Effector memory CD8-positive, alpha-beta T cell (primary cell): ENCODE measurements at places on chromosomes 3 and 15.

- H3K4me1 ChIP-seq, result no peaks in the 10 kb centered on the region
- no peak overlapping the region for H3K4me3 ChIP-seq
- DNase-seq, result no peak
- H3K27me3 ChIP-seq, result no peaks in the 10 kb centered on the region
- H3K27ac ChIP-seq, result no peak overlapping the region
- H3K36me3 ChIP-seq, result peaks cover 1% of the 10 kb centered on the region
Observed at GRCh38 chr15:82880704-82881103, 71.3 kb downstream of the WHAMM start.

- H3K4me1 ChIP-seq, result peaks cover 1% of the 10 kb centered on the region
- no peak overlapping the region for H3K27ac ChIP-seq
- no peak for DNase-seq
- H3K27me3 ChIP-seq, result peaks cover 14% of the 10 kb centered on the region
- H3K36me3 ChIP-seq, result peaks cover 3% of the 10 kb centered on the region
- no peak overlapping the region for H3K4me3 ChIP-seq
Observed at GRCh38 chr3:52792961-52793695, 1.5 kb upstream of the ITIH3 start.

DNA sequence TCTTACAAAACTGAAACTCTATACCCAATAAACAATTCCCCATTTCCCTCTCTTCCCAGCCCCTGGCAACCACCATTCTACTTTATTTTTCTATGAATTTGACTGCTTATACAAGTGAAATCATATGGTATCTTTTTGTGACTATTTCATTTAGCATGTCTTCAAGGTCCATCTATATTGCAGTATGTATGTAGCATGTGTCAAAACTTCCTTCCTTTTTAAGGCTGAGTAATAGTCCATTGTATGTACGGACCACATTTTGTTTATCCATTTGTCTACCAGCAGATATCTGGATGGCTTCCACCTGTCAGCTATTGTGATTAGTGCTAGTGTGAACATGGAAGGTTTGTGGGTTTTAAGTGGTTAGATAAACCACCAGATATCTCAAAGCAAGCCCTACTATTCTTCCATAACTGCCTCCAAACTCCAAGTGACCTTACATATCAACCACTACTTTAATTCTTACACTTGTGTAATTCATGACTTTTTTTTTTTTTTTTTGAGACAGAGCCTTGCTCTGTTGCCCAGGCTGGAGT lies 134.7 kb downstream of the TMCC1 start:
- H3K4me1 ChIP-seq, result peaks cover 5% of the 10 kb centered on the region
- H3K36me3 ChIP-seq, result no peaks in the 10 kb centered on the region
- no peak overlapping the region for H3K4me3 ChIP-seq
- no peaks in the 10 kb centered on the region for H3K27me3 ChIP-seq
- no peak for DNase-seq

DNA sequence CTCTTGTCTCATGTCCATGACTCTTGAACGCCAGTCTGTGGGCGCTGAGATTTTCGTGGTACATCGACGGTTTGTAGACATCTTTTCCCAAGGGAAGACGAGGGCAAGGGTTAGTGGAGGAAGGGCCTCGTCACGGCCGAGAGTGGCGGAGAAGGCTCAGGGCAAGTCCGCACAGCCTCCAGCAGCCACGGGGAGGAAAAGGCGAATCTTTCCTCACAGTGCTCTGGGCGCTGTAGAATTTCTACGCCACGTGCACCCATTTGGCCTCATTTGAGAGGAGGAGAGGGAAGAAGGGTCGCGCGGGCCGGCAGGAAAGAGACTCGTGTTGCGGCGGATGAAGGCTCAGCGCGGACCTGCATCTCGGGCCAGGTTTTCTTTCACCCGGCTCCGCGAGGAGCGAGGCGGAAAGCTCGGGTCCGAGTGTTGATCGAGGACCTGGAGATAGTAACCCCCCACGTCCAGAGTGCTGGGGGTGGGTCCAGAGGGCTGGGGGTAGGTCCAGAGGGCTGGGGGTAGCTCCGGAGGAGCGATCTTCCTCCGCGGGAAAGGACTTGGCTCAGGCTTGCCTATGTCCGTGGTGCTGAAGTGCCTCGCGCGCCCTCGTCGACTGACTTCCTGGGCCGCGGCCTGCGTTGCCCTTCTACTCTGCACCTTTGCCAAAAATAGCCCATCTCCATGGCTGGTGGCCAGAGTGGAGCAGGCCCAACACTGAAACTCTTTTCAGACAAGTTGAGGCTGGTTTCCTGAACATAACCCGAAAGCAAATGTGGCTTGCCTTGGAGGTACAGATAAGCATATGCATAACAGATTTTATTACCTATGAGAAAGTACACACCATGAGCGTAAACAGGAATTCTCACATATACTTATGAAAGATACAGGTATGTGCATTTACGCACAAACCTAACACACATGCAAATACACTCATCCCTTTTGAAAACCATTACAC lies 1.1 kb downstream of the SLC35G2 start:
- DNase-seq, result peak; percentile 2
- peaks cover 18% of the 10 kb centered on the region for H3K27me3 ChIP-seq
- peaks cover 18% of the 10 kb centered on the region for H3K4me1 ChIP-seq
- H3K27ac ChIP-seq, result peak overlapping the region; percentile 59
- H3K36me3 ChIP-seq, result no peaks in the 10 kb centered on the region

DNA sequence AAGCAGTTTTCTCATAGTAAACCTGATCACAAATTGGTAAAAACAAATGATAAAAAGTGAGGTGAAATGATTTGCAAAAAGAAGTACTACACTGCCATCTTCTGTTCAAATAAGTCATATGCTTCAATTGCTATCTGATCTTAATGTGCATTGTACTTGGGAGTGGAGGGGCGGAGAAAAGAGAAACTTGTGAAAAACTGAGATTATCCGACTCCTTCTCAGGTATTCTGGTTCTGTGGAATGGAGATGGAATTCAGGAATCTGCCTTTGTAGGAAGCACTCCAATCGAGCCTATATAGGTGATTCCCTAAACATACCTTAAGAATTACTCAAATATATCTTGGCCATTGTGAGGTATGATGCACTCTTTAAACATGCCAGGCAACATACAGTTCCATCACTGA lies 180.6 kb downstream of the CHL1 start:
- H3K4me3 ChIP-seq, result no peak overlapping the region
- no peak for DNase-seq
- no peaks in the 10 kb centered on the region for H3K36me3 ChIP-seq
- H3K4me1 ChIP-seq, result no peaks in the 10 kb centered on the region
- no peak overlapping the region for H3K27ac ChIP-seq
- H3K27me3 ChIP-seq, result no peaks in the 10 kb centered on the region

DNA sequence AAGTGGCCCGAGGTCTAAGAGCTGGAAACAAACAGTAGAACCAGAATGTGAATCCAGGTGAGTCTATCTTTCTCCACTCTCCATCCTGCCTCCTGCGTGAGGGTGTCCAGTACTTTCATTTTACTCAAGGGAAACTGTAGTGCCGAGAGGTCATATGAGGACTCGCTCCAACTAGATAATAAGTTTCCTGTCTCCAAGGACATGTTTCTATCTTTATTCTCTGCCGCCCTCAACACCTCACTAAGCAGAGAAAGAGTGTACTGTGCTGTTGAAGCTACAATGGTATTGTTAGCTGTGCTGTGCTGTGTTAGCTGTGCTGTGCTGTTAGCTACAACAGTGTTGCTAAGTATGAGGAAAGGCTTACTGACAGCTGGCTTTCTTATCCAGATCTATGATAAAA lies 137.9 kb upstream of the COL8A1 start:
- no peaks in the 10 kb centered on the region for H3K4me1 ChIP-seq
- no peak overlapping the region for H3K4me3 ChIP-seq
- H3K36me3 ChIP-seq, result no peaks in the 10 kb centered on the region
- no peak overlapping the region for H3K27ac ChIP-seq
- no peaks in the 10 kb centered on the region for H3K27me3 ChIP-seq

DNA sequence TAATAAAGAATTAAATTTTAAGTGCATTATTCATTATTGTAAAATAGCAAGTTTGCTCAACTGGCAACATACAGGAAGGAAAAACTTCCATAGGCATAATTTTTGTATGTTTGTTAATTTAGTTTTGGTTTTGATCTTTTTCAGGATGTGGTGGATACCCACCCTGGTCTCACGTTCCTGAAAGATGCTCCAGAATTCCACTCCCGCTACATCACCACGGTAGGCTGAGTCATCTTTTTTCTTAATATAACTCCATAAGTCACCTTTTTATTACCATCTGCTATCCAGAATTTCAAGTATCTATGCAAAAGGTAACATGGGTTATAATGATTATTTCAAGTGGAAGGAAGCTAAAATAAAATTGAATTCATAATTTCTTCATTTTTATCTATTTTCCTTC lies 104.8 kb downstream of the PPP2R3A start:
- no peak for DNase-seq
- H3K4me3 ChIP-seq, result no peak overlapping the region
- peaks cover 4% of the 10 kb centered on the region for H3K4me1 ChIP-seq
- no peaks in the 10 kb centered on the region for H3K27me3 ChIP-seq
- no peak overlapping the region for H3K27ac ChIP-seq
- no peaks in the 10 kb centered on the region for H3K36me3 ChIP-seq

GRCh38 chr15:29601811-29602210 lies 220.5 kb downstream of the TJP1 start:
- no peaks in the 10 kb centered on the region for H3K36me3 ChIP-seq
- no peak overlapping the region for H3K27ac ChIP-seq
- no peaks in the 10 kb centered on the region for H3K4me1 ChIP-seq
- DNase-seq, result no peak
- no peak overlapping the region for H3K4me3 ChIP-seq

DNA sequence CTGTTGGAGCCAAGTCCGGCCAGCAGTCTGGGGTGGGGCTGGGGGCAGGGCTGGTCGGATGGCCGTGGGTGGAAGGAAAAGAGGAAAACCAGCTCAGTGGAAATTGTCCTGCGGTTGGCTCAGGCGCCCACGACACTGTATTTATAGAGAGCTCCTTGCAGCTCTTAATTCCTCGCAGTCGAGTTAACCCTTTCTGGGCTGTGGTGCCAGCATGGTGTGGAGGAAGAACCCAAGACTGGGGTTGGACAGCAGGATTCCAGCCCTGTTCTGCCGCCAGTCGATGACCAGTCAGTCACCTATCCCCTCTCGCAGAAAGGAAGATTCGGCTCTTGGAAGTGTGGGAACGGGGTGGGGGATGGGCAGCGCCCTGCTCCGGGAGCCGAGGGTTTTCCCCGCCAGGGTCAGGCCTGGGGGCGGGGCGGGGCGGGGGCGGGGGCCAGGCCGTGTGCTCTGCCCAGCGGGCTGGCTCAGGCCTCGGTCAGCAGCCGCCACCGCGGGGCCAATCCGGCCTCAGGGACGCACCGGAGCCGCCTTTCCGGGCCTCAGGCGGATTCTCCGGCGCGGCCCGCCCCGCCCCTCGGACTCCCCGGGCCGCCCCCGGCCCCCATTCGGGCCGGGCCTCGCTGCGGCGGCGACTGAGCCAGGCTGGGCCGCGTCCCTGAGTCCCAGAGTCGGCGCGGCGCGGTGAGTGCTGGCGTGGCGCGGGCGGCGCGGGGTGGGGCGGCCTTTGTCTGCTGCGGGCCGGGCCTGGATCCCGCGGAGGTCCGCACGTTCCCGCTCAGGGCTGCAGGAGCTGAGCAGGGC lies at the start of gene CD276:
Gene CD276 (plus strand): TSS at position 607 of the 804 bp plus-strand sequence. CDS start 15,257 bp downstream, outside the sequence.
- no peak for DNase-seq
- no peak within 1 kb of the TSS for H3K27ac ChIP-seq
- H3K27me3 ChIP-seq, result peaks cover 52% of the 10 kb centered on the region
- peak within 1 kb of the TSS; percentile 74 for H3K4me3 ChIP-seq
- peaks cover 3% of the 10 kb centered on the region for H3K36me3 ChIP-seq
- H3K4me1 ChIP-seq, result peaks cover 13% of the 10 kb centered on the region

DNA sequence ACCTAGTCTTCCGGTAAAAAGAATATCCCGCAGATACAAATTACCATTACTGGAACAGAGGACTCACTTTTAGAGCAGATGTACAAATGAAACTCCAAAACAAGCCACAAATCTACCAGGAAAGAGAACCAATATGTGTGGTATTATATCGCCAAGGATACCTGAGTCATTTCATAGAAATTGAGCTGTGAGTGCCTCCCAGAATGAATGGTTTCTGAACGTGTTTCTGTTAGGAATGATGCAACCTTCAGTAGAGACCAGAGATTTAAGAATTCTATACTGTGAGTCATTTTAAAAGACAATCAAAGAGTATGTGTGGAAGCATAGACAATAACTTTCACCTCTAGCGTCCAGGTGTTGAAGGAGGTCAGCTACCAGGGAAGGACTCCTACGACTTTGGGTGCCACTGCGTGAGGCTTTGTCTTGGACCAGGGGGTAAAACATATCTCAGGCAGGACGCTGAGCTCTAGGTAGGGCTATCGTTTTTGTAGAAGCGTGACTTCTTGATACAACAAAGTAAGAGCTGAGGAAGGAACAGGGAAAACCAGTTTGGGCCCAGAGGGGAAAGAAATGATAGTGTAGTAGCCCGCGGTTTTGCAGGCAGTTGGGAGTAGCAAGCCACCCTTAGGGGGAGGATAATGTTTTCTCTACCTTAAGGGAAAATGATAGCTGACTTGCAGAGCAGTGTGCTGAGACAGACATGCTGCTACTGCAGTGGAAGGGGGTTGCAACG lies 210.4 kb downstream of the TP63 start:
- H3K36me3 ChIP-seq, result no peaks in the 10 kb centered on the region
- no peaks in the 10 kb centered on the region for H3K27me3 ChIP-seq
- no peak overlapping the region for H3K27ac ChIP-seq
- no peak overlapping the region for H3K4me3 ChIP-seq
